ENCODE measurements at places on chromosomes 1 and 21.

DNA sequence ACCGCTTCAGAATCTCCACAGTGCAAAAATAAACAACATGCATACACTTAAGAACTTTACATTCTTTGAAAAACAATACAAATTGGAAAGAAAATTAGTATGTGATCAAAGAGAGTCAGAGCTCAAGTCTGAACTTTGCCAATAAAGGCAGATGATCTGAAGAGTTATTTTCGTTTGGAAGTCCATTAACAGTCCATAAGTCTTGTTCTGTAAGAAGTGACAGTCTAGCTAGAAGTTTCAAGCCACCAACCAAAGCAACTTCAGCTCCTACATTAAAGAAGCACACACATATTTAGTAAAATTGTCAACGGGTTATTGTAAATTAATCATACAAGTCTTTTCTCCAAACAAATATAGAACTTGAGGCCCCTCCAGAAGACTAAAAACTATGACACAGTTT lies 20.7 kb downstream of the ANGEL2 start:
- no peaks in the 10 kb centered on the region for H3K4me1 ChIP-seq
- H3K36me3 ChIP-seq, result peaks cover 58% of the 10 kb centered on the region
- H3K27me3 ChIP-seq, result no peaks in the 10 kb centered on the region

DNA sequence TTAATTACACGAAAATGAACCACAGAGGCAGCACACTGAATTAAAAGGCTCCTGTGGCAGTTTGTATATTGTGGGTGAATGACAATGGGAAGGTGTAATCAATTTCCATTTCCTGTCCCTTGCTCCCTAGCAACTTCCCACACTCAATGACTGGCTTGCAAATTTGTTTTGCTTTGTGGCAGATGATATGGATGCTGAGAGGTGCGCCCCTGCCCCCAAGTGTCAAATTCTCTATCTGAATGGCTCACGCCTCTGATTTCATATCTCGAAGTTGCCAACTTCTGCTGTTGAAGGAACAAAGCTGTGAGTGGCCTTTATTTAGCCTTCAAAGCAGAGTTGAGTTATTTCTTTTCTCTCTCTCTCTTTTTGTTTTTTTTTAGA lies 86.0 kb downstream of the FOXD2 start:
- no peak overlapping the region for H3K4me3 ChIP-seq
- no peak for DNase-seq
- no peaks in the 10 kb centered on the region for H3K36me3 ChIP-seq

- H3K36me3 ChIP-seq, result peaks cover 67% of the 10 kb centered on the region
- H3K27me3 ChIP-seq, result no peaks in the 10 kb centered on the region
- DNase-seq, result no peak
- no peaks in the 10 kb centered on the region for H3K4me1 ChIP-seq
Measured at GRCh38 chr1:54243022-54243421, 43.1 kb downstream of the MRPL37 start.

DNA sequence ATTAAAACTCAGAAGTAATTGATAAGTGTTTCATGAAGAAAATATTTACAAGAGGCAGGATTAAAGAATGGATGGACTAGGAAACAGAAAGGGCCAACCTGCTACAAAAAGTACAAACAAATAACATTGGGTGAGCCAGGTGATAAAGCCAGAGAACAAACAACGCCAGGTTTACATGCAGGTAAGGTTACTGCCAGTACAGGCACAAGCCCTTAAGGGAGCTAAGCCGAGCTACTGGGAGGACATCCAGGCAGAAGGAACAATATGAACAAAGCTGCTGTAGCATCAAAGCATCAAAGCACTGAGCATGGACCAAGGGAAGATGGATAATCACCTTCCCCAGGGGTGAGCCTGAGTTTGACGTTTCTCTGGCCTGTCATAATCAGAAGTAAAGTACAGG lies 380.7 kb downstream of the SEC16B start:
- no peak overlapping the region for H3K4me3 ChIP-seq
- H3K36me3 ChIP-seq, result no peaks in the 10 kb centered on the region
- peaks cover 17% of the 10 kb centered on the region for H3K4me1 ChIP-seq
- no peak for DNase-seq

GRCh38 chr1:95437011-95437410 lies 203.0 kb downstream of the RWDD3 start:
- H3K27me3 ChIP-seq, result no peaks in the 10 kb centered on the region
- no peak for DNase-seq
- no peak overlapping the region for H3K27ac ChIP-seq
- no peaks in the 10 kb centered on the region for H3K4me1 ChIP-seq
- H3K4me3 ChIP-seq, result no peak overlapping the region

DNA sequence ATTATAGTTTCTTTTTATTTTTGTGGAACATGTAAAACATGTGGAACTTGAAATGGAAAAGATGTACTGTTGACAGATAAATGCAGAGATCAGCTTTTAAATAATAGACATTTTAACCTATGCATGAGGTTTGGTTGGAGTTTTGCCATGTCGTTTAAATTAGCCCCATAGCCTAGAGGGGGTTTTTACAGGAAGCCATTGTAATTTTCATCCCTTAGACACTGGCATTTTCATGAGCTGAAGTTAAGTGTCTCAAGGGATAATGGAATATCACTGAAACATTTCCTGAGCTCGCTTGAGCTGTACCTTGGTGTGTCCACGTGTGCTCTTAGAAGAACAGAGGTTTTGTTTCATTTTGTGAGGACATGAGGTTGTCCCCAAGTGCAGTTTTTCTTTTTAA lies 54.2 kb downstream of the HMCN1 start:
- H3K27me3 ChIP-seq, result no peaks in the 10 kb centered on the region
- no peak overlapping the region for H3K4me3 ChIP-seq
- no peak for DNase-seq

- H3K4me1 ChIP-seq, result no peaks in the 10 kb centered on the region
- no peak overlapping the region for H3K4me3 ChIP-seq
- DNase-seq, result no peak
- no peak overlapping the region for H3K27ac ChIP-seq
- no peaks in the 10 kb centered on the region for H3K36me3 ChIP-seq
Measured at GRCh38 chr1:200265881-200266280, 144.0 kb downstream of the ZNF281 start.

- H3K36me3 ChIP-seq, result no peaks in the 10 kb centered on the region
- no peak for DNase-seq
- H3K27me3 ChIP-seq, result no peaks in the 10 kb centered on the region
Measured at GRCh38 chr1:4379451-4380175, 274.8 kb upstream of the AJAP1 start.

- no peaks in the 10 kb centered on the region for H3K4me1 ChIP-seq
- no peak overlapping the region for H3K27ac ChIP-seq
- H3K4me3 ChIP-seq, result no peak overlapping the region
- H3K36me3 ChIP-seq, result peaks cover 35% of the 10 kb centered on the region
- no peaks in the 10 kb centered on the region for H3K27me3 ChIP-seq
Measured at GRCh38 chr1:228286505-228287417, 78.9 kb downstream of the OBSCN start.
